Esophagus muscularis mucosa (tissue), 4 donors: ENCODE measurements at places on chromosomes 3 and 15.

DNA sequence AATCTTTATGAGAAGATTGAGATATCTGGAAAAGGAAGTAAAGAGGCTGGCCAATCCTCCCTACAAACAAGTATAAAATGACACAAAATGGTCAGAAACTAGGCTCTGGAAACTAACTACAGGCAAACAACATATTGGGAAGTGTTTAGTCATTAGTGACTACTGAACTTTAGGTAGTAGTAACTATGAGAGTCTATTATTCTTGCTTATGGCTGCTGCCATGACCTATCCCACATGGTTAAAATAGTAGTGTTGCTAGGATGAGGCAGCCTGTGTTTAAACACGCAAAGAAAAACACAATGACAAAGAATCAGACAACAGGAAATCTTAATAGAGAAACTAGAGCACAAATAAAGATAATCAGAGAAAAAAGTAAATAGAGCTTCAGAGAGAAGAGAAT lies 67.9 kb downstream of the RFX7 start:
- no peak for DNase-seq
- H3K27ac ChIP-seq = no peak overlapping the region
- no peak overlapping the region for H3K4me3 ChIP-seq
- peaks cover 3% of the 10 kb centered on the region for H3K4me1 ChIP-seq
- H3K36me3 ChIP-seq = peaks cover 27% of the 10 kb centered on the region

DNA sequence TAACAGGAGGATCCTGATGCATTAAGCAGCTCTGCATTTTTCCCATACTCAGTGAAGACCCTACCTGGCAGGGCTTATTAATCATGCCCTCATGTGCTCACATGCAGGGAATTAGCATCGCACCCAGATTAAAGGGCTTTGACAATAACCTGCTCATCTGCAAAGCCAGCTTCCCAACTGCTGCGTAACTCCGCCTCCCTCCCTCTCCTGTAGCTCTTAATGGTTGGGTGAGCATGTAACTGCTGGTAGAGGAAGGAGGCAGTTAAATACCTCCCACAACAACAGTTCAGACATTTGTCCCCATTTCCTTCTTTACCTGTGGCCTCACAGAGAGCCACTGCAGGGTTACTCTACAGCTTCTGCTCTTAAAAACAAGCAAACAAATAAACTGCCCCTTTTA lies 203.6 kb upstream of the WNT5A start:
- H3K27ac ChIP-seq = no peak overlapping the region
- DNase-seq = no peak
- H3K4me3 ChIP-seq = no peak overlapping the region
- H3K27me3 ChIP-seq = no peaks in the 10 kb centered on the region
- H3K4me1 ChIP-seq = peaks cover 20% of the 10 kb centered on the region

DNA sequence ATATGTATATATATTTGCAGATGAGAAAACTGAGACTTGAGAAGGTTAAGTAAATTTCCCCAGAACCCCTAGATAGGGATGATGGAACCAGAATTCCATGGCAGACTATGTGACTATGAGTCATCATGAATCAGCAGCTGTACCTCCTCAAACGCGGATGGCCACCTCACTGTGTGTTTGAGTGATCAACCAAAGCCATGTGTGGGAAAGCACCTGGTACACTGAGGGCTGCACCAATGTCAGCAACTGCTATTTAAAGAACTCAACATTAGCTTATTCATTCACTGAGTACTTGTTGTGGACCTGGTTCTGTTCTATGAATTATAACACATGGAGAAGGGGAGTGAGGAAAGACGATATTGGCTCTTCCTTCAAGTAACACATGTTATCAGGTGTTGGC lies 377.0 kb downstream of the GAP43 start:
- no peak overlapping the region for H3K4me3 ChIP-seq
- no peak for DNase-seq

GRCh38 chr3:140816372-140817195 lies 125.1 kb upstream of the SLC25A36 start:
- no peaks in the 10 kb centered on the region for H3K27me3 ChIP-seq
- H3K4me3 ChIP-seq = no peak overlapping the region
- H3K4me1 ChIP-seq = no peaks in the 10 kb centered on the region
- H3K27ac ChIP-seq = no peak overlapping the region
- no peaks in the 10 kb centered on the region for H3K36me3 ChIP-seq

GRCh38 chr15:57946491-57947048 lies 118.9 kb downstream of the ALDH1A2 start:
- H3K4me3 ChIP-seq = no peak overlapping the region
- no peak for DNase-seq
- no peaks in the 10 kb centered on the region for H3K36me3 ChIP-seq
- H3K27ac ChIP-seq = no peak overlapping the region

GRCh38 chr3:138112362-138112761 lies 3.0 kb downstream of the DZIP1L start:
- no peaks in the 10 kb centered on the region for H3K36me3 ChIP-seq
- H3K4me3 ChIP-seq = no peak overlapping the region
- H3K27ac ChIP-seq = no peak overlapping the region

DNA sequence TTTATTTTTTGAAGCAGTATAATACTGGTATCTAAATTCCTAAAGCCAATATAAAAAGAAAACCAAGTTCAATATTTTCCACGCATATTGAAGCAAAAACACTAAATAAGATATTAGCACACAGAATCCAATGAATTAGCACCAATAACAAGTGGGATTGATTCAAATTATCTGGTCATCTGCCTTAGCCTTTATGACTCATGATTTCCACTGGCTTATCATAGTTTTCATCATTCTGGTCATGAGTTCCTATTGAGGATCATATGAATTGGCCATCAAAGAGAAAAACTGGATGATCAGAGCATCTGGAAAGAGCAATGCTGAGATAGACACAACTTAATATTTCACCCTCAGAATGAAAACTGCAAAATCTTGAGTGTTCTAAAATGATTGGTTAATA lies 809.9 kb downstream of the MCTP2 start:
- no peaks in the 10 kb centered on the region for H3K4me1 ChIP-seq
- H3K27ac ChIP-seq = no peak overlapping the region

GRCh38 chr15:93129702-93130488 lies 40.9 kb upstream of the RGMA start:
- H3K4me1 ChIP-seq = no peaks in the 10 kb centered on the region
- no peaks in the 10 kb centered on the region for H3K27me3 ChIP-seq
- H3K27ac ChIP-seq = no peak overlapping the region
- H3K4me3 ChIP-seq = no peak overlapping the region

DNA sequence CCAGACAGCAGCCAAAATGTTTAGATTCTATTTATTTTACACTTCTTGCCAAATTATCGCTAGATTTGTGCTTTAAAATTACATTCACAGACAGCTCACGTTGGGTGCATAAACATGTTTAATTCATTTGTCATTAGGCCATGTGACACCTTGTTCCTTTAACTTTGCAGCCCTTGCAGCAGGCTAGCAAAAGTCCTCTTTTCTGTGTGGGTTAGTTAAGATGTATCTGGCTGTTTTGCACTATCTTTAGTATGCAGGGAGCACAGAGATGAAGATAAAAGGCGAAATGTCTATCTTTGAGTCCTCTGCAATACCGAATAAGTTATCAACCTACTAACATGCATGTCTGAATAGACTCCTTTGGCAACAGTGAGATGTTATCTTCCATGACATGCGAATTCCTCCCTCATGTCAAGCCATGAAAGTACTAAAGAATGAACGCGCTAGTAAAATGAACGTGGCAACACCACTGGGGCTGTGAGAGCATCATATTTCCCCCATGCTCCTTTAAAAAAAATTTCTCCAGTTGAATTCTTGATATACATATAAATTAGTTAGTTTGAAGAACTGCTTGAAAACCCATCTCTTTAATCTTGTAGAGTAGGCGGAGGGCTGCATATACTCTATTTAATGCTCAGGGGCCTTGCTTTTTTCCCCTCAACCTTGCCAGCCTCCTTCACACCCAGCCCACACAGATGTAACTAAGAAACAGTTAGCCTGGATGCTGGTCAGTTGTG lies 620.4 kb upstream of the NR2F2 start:
- H3K27me3 ChIP-seq = no peaks in the 10 kb centered on the region
- DNase-seq = no peak
- H3K36me3 ChIP-seq = no peaks in the 10 kb centered on the region
- H3K4me1 ChIP-seq = peaks cover 16% of the 10 kb centered on the region
- H3K4me3 ChIP-seq = no peak overlapping the region

DNA sequence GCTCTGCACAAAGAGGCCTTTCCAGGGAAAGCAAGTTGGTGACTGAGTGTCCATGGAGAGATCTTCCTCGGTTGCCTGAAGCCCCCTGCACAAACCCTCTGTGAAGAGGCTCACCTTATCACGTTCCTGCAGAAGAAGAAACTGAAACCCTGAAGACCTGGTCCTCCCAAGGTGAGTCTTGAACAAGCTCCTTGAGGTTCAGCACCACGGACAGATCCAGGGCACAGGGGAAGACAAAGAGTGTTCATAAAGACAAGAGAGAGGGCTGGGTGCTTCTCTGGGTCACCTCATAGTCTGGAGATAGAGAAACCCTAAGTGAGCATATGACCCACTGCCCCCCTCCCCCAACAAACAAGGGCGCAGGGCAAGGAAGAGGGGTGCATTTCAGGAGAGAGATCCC lies 21.7 kb upstream of the TBC1D21 start:
- no peak for DNase-seq
- H3K27me3 ChIP-seq = no peaks in the 10 kb centered on the region
- H3K4me3 ChIP-seq = no peak overlapping the region
- no peaks in the 10 kb centered on the region for H3K4me1 ChIP-seq

GRCh38 chr3:152910211-152910610 lies 75.3 kb downstream of the P2RY1 start:
- H3K36me3 ChIP-seq = no peaks in the 10 kb centered on the region
- H3K4me1 ChIP-seq = no peaks in the 10 kb centered on the region
- no peak overlapping the region for H3K4me3 ChIP-seq
- H3K27me3 ChIP-seq = no peaks in the 10 kb centered on the region
- H3K27ac ChIP-seq = no peak overlapping the region
- DNase-seq = no peak

- no peaks in the 10 kb centered on the region for H3K36me3 ChIP-seq
- no peak overlapping the region for H3K27ac ChIP-seq
- H3K4me1 ChIP-seq = no peaks in the 10 kb centered on the region
- no peak overlapping the region for H3K4me3 ChIP-seq
- no peaks in the 10 kb centered on the region for H3K27me3 ChIP-seq
These were observed 226.9 kb downstream of the MFSD1 start for GRCh38 chr3:159028706-159029105.

GRCh38 chr15:33730815-33731214 lies 237.5 kb upstream of the CHRM5 start:
- no peaks in the 10 kb centered on the region for H3K27me3 ChIP-seq
- DNase-seq = no peak
- H3K4me3 ChIP-seq = no peak overlapping the region
- no peaks in the 10 kb centered on the region for H3K4me1 ChIP-seq

DNA sequence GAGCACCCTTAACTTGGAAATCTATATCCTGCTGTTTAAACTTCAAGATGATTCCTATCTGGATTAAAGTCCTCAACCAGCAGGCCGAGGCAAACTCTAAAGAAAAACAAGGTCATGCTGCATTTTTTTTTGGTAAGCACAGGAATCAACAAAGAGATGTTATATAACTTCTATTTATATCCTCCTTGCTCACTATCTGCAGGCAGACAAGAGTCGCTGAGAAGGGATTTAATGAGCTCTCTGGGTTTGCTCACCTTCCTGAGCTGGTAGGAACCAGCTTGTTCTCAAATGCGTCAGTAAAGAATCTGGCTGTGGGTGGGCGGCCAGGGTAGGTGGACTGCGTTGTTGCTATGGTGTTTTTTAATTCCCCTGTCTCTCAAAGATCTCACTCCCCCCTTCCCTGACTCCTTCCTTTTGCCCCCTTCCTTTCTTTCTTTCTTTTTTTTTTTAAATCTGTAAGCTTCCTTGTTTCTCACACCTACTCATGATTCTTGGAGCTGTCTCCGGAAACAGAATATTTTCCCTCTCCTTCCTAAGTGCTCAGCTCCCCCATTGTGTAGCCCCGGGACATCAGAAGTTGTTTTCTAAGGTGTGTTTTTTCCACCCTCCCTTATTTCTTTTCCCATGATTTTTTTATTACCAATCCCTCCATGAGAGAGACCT lies 228.8 kb upstream of the BHLHE40 start:
- no peaks in the 10 kb centered on the region for H3K27me3 ChIP-seq
- no peak for DNase-seq
- H3K4me3 ChIP-seq = no peak overlapping the region
- H3K4me1 ChIP-seq = peaks cover 64% of the 10 kb centered on the region

DNA sequence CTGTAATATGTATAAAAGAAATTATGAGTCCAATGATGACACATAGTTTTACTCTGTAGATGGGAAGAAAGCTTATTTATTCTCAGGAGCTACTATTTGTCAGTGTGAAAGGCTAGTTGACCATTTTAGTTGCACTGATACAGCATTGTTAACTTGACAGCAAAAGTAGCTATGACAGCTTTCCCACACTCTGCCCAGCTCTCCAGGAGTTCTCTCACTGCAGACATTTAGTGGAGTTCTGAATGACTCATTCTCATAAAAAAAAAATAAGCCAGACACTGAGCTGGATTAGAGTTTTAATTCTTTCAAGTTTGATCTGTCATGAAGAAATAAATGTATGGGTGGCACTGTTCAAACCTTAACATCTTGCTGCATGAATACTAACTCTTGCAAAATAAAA lies 77.2 kb upstream of the CFAP20DC start:
- no peaks in the 10 kb centered on the region for H3K4me1 ChIP-seq
- no peaks in the 10 kb centered on the region for H3K27me3 ChIP-seq
- no peak overlapping the region for H3K27ac ChIP-seq

- H3K4me3 ChIP-seq = no peak overlapping the region
- H3K27me3 ChIP-seq = no peaks in the 10 kb centered on the region
- no peak overlapping the region for H3K27ac ChIP-seq
- no peaks in the 10 kb centered on the region for H3K4me1 ChIP-seq
These were observed 12.6 kb downstream of the ACOX2 start for GRCh38 chr3:58524326-58524888.

DNA sequence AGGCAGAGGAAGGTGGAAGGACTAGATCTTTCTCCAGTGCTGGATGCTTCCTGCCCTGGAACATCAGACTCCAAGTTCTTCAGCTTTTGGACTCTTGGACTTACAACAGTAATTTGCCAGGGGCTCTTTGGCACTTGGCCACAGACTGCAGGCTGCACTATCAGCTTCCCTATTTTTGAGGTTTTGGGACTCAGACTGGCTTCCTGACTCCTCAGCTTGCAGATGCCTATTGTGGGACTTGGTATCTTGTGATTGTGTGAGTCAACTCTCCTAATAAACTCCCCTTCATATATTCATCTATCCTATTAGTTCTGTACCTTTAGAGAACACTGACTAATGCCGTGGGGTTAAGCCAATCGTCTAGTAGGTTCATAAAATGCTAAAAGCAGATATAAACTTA lies 8.8 kb upstream of the B3GNT5 start:
- H3K4me1 ChIP-seq = no peaks in the 10 kb centered on the region
- no peak overlapping the region for H3K4me3 ChIP-seq
- no peaks in the 10 kb centered on the region for H3K27me3 ChIP-seq
- H3K36me3 ChIP-seq = no peaks in the 10 kb centered on the region
- H3K27ac ChIP-seq = no peak overlapping the region
- DNase-seq = no peak

GRCh38 chr3:121914081-121914998 lies 20.1 kb downstream of the SLC15A2 start:
- no peaks in the 10 kb centered on the region for H3K4me1 ChIP-seq
- H3K36me3 ChIP-seq = no peaks in the 10 kb centered on the region
- H3K27me3 ChIP-seq = no peaks in the 10 kb centered on the region
- peak overlapping the region; percentile 19 for H3K27ac ChIP-seq
- H3K4me3 ChIP-seq = no peak overlapping the region
